Stimulated activated CD4-positive, alpha-beta T cell treated with anti-CD3 and anti-CD28 coated beads, TNF-alpha, amount 100 ng/mL, for 4 hours (primary cell): ENCODE measurements at places on chromosomes 7 and 10.

DNA sequence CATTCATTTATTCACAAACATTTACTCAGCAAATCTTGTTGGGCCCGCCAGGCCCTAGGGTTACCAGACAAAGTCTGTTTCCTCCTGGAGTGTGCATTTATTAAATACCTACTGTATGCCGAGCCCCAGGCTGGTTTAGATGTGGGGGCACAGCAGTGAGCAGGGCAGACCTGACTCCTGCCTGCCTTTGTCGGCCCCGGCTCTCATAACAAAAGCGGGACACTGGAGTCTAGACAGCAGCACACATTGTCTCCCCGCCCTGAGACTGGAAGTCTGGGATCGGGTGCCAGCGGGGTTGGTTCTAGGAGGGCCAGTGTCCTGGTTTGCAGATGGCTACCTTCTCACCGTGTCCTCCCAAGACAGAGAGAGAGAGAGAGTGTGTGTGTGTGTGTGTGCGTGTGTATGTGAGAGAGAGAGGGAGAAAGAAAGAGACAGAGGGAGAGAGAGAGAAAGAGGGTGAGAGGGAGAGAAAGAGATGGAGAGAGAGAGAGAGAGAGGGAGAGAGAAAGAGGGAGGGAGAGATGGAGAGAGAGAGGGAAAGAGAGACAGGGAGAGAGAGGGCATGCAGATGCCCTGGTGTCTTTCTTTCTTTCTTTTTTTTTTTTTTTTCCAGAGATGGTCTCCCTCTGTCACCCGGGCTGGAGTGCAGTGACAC is 25.9 kb downstream of the ELFN1 start:
- DNase-seq = no peak

- DNase-seq = no peak
These were observed 89.2 kb upstream of the BMPER start for GRCh38 chr7:33816106-33816505.

GRCh38 chr10:74439213-74439612 is 288.2 kb downstream of the ADK start:
- no peak for DNase-seq

DNA sequence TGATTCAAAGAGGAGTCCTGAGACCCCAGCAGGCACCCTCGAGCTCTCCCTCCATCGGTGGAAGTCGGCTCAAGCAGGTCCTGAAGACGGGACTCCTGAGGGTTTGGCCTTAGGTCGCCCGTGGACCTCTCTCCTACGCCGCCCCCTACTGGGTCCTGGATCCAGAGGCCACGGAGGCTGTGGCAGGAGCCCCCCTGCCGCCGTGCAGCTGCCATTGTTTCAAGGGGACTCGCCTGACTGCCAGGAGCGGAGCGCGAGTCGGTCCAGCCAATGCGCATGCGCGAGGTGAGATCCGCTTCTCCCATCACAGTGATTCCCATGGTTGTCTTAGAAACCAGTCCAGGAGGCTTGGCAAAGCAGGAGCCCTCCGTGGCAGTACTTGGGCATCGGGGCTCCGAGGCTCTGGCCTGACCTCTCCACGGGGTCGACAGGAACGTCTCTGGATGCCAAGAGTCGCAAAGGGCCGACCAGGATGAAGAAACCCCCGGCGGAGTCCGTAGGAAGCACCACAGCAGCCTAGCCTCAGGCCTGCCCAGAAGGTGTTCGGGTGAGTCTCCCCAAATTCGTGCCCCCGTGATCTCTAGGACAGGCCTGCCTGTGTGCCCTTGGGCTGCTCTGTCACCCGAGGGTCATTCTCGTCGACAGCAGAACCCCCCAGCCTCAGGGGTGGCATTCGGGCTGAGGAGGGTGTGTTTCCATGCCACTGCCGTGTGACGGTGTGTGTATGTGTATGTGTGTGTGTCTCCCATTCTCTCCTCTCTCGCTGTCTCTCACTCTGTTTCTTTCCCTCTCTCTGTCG is 322.3 kb downstream of the ZNF716 start:
- no peak for DNase-seq

- DNase-seq = no peak
These were observed 117.2 kb downstream of the LRRTM3 start for GRCh38 chr10:67043041-67043440.

GRCh38 chr7:45594745-45595535 is 20.8 kb downstream of the ADCY1 start:
- DNase-seq = no peak

DNA sequence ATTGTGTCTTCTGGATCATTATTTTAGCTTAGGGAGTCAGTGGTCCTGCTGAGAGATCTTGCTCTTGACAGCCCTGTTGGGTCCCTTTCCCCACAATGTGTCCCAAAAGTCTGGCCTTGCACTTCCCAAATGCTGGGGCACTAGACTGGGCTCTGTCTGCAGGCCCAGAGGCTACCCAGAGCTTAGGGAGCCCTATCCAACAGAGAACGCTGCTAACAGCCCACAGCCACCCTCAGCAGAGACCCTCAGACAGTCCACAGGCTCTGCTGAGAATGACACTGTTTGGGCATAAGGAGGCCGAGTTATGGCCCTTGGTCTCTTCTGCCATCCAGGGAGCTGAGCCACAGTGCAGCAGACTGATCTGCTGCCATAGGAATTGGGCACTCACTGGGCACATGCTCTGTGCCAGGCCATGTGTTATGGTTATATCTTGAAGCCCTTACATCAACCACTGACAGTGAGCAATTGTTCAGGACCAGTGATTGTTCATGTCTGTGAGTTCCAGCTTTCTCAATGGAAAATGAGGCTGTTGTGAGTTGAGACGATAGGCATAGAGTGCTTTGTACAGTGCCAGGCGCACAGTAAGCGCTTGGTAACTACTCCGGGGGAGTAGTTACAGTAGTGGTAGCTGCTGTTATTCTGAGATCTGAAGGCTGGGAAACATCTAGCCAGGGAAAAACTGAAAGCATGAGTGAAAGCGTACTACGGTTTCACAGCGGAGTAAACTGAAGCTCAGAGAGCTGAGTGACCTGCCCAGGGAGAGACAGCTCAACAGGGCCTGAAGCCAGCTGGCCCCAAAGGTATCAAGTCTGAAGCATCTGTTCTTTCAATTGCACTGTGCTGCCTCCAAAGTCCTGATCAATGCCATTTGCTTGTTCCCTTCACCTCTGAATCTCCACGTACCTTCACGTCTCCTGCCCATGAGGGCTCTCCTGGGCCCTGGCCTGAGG is 77.6 kb upstream of the PRLHR start:
- no peak for DNase-seq

- no peak for DNase-seq
These were observed 227.8 kb downstream of the DNAJB6 start for GRCh38 chr7:157564517-157565177.

DNA sequence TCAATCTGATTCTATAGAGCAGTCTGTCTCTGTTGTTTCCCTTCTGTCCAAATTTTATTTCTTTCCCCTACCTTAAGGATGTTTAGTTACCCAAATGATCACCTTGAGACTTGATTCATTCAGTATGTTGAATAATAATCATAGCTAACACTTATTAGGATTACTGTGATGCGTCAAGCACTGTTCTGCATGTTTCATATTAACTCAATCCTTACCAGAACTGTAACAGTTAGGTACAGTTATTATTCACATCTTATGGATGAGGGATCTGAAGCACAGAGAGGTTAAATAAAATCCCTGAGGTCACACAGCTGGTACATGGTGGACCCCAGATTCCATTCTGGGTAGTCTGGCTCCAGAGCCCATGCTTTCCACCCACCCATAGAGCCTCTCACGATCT is 97.9 kb upstream of the SAMD8 start:
- DNase-seq = no peak

- DNase-seq = no peak
These were observed 639.3 kb upstream of the STEAP1 start for GRCh38 chr7:89514970-89515369.

GRCh38 chr7:51251290-51251689 is 65.3 kb downstream of the COBL start:
- DNase-seq = no peak

- no peak for DNase-seq
These were observed 145.4 kb downstream of the ARHGAP22 start for GRCh38 chr10:48459270-48460150.

GRCh38 chr10:109065821-109066220 is 857.5 kb downstream of the XPNPEP1 start:
- DNase-seq = no peak

- no peak for DNase-seq
These were observed 2.6 kb downstream of the PSMG3 start for GRCh38 chr7:1567049-1567771.

GRCh38 chr10:123157210-123157609 is 3.0 kb downstream of the BUB3 start:
- DNase-seq = no peak

DNA sequence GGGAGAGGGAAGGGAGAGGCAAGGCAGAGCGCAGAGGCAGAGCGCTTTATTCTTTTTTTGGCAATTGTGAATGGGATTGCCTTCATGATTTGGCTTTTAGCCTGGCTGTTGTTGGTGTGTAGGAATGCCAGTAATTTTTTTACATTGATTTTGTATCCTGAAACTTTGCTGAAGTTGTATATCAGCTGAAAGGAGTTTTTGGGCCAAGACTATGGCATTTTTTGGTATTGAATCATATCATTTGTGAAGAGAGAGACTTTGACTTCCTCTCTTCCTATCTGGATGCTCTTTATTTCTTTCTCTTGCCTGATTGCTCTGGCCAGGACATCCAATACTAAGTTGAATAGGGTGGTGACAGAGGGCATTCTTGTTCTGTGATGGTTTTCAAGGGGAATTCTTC is 291.3 kb downstream of the REEP3 start:
- no peak for DNase-seq

GRCh38 chr10:14162629-14163344 is 167.9 kb downstream of the FRMD4A start:
- no peak for DNase-seq

DNA sequence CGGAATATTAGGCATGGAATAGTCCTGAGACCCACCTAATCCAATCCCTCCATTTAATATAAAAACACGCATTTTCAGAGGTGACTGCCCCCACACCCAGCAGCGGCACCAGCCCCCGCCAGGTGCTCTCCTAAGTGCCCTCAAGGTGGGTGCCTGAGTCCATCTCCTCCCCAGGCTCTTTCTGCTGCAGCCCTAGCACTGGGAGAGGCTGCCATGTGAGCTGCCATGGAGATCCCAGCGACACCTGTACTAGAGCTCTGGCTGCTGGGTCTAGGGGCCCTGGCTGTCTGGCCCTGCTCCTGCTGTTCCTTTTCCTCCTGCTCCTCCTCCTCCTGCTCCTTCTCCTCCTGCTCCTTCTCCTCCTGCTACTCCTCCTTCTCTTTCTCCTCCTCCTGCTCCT is 191.1 kb upstream of the BMPER start:
- DNase-seq = no peak

GRCh38 chr7:28725911-28726310 is 232.2 kb downstream of the TRIL start:
- DNase-seq = no peak

GRCh38 chr10:130807096-130807495 is 504.4 kb downstream of the TCERG1L start:
- no peak for DNase-seq

- no peak for DNase-seq
These were observed 312.6 kb upstream of the BMPER start for GRCh38 chr7:33592718-33593117.

- DNase-seq = no peak
These were observed 39.0 kb upstream of the TECTB start for GRCh38 chr10:112244197-112244596.

DNA sequence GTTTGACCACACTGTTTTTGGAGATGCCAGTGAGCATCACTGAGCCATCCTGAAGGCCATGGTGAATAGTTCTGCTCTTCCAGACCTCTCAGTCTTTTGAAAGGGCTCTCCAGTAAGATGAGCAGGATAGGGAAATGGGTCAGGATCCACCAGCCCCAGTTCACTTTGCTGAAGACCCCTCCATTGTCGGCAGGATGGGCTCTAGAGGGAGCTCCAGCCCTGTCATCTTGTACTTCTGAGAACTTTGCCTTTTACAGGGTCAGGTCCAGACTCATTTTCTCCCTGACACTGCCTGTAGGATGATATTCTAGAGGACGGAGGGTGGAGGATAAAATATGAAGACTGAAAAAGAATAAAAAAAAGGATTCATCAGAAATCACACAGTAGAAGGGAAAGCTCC is 13.1 kb downstream of the LHFPL3 start:
- no peak for DNase-seq

GRCh38 chr7:116185956-116186355 is 24.4 kb upstream of the TES start:
- no peak for DNase-seq

DNA sequence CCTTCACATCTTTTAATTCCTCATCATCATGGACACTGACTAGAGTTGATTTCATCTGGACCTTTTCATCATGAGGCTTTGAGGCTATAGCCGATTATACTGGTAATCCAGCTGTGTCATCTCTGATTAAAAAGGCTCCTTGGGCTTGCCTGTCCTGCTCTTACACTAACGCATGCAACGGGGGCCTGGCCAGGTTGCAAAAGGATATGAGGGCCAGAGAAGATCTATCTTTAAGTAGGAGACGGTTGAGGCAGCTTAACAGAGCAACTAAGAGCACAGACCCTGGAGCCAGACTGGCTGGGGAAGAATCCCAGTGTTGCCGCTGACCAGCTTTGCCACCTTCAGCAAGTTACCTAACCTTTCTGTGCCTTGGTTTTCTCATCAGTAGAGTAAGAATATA is 211.5 kb downstream of the PTEN start:
- DNase-seq = no peak

- no peak for DNase-seq
These were observed 15.6 kb downstream of the ASB4 start for GRCh38 chr7:95501261-95501832.

DNA sequence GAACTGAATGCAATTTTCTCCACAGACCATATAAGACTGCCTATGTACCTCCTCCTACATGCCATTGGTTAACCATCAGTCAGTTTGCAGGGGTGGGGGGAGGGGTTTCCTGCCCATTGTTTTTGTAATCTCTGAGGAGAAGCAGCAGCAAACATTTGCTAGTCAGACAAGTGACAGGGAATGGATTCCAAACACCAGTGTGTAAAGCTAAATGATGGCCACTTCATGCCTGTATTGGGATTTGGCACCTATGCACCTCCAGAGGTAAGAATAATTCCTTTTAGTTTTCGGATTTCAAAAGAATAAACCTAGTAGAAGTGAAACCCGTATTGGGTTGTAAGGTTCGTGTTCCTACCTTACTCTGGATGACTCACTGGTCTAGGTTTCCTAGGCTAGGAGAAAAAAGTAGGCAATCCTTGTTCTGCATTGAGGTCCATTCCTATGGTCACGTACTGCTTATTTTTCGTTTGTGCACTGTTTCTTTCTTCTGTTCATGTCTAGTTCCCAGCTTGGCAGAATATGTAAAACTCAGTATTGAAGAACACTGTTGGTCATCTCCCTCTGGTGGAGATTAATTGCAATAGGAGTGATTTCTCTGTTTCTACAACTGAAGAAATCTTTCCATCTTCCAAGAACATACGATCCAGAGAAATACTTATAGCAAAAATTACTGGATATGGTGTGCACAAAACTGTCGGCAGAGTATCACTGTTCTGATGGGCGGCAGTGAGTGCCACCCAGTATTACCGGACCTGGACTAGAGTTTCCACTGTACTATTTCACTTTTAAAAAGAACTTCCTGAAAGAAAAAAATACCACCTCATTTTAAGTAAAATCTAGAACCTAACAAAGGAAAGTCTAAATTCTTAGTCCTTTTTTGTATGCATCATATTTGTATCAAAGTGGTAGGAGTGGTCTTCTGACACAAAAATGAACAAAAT is at the start of gene AKR1C3:
Gene AKR1C3 (plus strand): TSS at position 150 of the 941 bp plus-strand sequence. CDS start 31 bp downstream, at position 181.
- DNase-seq = no peak
